ENCODE measurements at places on chromosomes 3 and 15.
A peak's percentile ranks its signal among the peaks of the same experiment; 100 is the strongest.

DNA sequence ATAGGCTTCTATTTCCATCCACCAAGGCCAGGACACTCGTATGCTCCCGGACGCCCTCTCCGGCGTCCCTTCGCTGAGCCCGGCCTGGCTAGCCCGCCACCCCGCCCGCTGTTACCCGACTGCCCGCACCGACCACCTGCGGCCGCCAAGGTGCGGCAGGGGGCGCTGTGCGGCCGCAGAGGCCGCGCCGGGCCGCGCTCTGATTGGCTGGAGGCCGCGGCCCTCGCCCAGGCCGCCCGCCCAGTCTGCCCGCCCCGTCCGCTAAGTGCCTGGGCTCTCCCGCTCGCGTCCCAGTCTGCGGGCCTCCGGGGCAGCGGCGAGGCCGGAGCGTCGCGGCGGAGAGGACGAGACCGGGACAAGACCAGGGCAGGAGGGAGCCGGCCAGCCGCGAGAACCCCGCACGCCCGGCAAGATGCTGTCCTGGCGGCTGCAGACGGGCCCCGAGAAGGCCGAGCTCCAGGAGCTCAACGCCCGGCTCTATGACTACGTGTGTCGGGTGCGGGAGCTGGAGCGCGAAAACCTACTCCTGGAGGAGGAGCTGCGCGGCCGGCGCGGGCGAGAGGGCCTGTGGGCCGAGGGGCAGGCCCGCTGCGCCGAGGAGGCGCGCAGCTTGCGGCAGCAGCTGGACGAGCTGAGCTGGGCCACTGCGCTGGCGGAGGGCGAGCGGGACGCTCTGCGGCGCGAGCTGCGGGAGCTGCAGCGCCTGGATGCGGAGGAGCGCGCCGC, at the start of gene SYNM:
SYNM (plus strand) TSS at position 293 of the 726 bp plus-strand sequence; CDS start at position 413, 120 bp downstream.
- peak; percentile 66 for DNase-seq

DNA sequence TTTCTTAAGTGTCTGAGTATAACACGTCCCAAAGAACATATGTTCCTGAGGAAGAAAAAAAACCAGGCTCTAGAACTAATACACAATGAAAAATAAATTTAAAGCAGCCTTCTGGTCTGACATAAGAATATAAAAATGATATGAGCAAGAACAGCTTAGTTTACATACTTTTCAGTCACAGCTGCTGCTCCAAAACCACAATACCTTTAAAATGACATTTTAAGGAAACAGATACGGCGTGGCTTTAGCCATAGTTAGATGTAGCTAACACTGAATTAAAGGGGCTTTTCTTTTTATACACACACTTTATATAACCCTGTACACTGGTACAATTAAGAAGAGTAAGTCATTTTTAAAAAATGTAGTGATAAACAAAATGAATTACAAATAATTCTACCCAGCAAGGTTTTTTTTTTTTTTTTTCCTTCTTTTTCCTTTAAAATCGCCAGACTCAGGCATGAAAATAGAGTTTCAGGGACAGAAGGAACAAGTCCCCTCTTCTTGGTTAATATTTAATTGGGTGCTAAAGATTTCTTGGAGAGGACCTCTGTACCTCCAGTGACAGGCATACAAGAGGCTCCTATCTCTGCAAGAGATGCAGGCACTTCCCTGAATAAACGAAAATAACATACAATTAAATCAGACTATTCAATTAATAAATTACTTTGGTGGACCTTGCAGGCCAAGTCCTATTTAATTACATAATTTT, 265.6 kb downstream of the FOXP1 start:
- DNase-seq: no peak

DNA sequence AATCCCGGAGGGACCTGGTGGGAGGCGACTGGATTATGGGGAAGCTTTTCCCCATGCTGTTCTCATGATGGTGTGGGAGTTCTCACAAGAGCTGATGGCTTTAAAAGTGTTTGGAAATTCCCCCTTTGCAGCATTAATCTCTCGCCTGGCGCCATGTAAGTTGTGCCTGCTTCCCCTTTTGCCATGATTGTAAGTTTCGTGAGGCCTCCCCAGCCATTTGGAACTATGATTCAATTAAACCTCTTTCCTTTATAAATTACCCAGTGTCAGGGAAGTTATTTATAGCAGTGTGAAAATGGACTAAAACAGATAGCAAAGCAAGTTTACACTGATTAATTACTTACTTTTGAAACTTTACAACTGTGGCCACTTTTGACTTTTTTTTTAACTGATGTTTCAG, 10.6 kb upstream of the U2SURP start:
- DNase-seq: no peak

GRCh38 chr15:28019594-28020309, 79.4 kb downstream of the OCA2 start:
- DNase-seq: no peak

DNA sequence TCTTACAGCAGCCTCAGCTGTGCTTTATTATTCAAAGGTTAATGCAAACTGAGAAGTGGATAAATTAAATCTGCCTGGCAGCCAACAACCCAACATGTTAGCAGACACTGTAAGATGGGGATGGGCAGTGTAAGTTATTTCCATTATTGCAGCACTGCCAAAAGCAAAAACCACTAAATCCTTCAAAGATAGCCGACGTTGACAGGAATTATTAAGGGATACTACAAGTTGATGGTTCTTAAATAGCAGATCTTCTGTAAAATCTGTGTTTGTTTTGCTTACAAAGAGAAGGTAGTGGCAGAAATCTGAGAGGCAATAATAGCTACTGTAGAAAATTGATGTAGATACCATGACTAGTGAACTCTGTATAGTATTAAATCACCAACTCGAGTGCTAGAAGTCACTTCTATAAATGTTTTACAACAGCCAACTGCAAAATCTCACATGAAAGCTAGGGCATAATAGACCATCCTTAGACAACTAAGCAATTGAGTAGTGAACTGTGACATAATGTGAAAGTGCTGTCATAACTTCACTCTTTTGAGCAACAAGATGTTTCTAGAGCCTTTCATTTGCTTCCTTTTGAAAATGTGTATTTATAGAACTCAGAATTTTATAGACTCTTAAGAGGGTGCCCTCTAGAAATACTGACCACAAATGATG, 278.6 kb downstream of the UBE2E2 start:
- DNase-seq: no peak

- no peak for DNase-seq
These were observed 29.9 kb upstream of the POLR2M start for GRCh38 chr15:57676585-57676984.

GRCh38 chr3:187912007-187912406, 166.7 kb upstream of the BCL6 start:
- no peak for DNase-seq

DNA sequence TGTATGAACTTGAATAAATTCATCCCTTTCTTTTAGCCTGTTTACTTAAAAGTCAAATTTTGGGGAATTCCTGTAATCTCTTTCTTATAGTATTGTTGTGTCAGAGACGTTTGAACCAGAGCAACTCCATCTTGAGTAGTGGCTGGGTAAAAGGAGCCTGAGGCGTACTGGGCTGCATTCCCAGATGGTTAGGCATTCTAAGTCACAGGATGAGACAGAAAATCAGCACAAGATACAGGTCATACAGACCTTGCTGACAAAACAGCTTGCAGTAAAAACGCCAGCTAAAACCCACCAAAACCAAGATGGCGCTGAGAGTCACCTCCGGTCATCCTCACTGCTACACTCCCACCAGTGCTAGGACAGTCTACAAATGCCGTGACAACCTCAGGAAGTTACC, 94.5 kb downstream of the P3H2 start:
- DNase-seq: no peak

DNA sequence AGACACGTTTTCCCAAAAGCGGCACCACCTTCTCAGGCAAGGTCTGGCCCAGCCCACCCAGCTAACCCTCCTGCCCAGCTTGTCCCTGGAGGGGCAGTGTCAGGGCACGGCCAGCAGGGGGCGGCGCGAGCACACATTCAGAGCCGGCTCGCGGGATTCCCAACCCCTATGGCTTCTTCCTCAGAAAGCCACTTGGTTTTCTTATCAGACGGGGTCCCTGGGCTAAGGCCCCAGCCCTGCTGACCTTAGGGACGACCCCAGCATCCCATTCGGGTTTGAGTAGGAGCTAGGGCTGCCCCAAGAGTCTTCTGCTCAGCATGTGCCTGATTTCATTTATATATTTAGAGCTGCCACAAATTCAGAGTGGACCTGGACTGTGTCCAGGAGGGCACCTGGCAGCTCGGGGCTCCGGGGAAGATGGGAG, 14.5 kb downstream of the RLBP1 start:
- DNase-seq: peak; percentile 85

GRCh38 chr3:11720917-11721411, 77.2 kb upstream of the VGLL4 start:
- DNase-seq: no peak

GRCh38 chr15:79396850-79397249, 35.3 kb upstream of the MINAR1 start:
- DNase-seq: no peak

DNA sequence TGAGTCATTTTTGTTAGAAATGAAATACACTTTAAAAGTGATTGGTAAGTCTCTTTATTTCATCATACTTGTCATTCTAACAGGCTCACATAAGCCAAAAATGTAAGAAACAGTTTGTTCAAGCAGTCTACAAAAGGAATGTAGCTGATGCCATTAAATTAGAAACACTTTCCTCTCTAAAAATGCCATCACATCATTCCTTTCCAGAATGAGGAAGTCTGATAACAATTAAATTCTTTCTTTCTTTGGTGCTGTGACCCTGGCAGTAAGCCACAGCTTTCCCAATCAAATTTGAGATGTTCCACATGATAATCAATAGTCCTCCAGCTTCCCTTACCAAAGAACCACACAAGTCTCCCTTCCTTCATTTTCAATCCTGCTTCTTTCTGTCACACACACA, 9.4 kb upstream of the P2RY1 start:
- no peak for DNase-seq

- DNase-seq: no peak
These were observed 78.2 kb upstream of the BLM start for GRCh38 chr15:90638963-90639362.

Measured in stimulated activated naive CD8-positive, alpha-beta T cell treated with anti-CD3 and anti-CD28 coated beads, Interleukin-15, Interleukin-2, amounts not matched to agents 100 U/mL and 50 U/mL, for 24 hours (primary cell).